ENCODE measurements at places on chromosomes 7 and 10.

GRCh38 chr7:26458466-26459145, 166.9 kb downstream of the SNX10 start:
- DNase-seq = no peak

DNA sequence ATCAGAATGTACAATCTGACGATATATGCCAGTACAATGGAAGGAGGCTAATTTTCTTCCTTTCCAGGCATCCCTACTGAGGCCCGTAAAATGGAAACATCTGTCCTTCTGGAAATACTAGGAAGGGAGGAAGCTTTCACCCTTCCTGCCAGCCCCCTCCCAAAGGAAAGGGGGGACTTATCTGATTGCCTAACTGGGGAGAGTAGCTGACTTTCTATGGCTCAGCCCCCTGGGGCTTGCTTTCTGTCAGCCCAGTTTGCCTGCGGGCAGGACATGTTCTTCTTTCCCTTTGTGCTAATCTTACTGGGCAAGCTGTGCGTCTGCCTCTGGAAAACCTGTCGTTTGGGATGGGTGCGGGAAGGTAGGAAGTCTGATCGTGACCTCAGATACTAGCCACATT, 508.9 kb downstream of the SUGCT start:
- DNase-seq = no peak

DNA sequence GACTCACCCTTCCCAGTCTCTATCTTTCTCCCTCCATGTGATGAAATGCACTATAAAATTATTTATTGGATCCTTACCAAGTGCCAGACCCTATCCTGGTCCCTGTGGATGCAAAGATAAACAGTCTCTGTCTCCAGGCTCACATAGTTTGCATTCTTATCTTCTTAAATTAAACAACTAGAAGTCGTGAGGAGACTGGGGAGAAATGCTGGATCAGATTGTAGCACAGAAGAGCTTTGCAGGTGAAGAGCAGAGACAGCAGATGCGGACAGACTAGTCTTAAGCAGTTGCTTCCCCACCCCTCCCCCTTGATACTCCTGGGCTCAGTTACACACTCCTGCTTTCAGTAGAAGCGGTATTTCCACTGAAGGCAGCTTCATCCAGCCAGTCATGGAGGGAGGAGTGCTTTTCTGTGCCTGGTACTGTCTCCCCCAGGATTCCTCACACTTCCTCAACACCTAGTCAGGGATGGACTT, 20.8 kb upstream of the CDK1 start:
- DNase-seq = no peak

DNA sequence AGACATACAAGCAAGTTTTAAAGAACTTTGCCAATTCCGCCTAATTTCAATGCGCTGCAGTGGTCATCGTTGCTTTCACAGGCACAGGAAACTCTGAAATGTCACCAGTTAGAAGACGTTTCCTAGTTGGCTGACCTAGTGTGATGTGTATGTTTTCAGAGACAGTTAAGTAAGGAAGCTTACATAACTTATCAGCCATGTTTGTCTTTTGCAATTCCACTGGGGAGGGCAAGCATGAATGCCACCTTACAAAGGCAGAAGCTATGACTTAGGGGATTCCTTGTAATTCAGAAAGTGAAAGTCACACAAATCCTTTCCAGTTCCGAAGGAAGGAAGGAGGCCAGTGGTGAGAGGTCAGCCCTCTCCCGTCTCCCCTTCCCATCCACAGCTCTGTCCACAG, 15.0 kb upstream of the NPS start:
- no peak for DNase-seq

GRCh38 chr10:89535171-89536012, at the start of gene SLC16A12:
SLC16A12 (minus strand) TSS chr10:89535594; CDS start chr10:89462578, 73,016 bp downstream.
- no peak for DNase-seq

DNA sequence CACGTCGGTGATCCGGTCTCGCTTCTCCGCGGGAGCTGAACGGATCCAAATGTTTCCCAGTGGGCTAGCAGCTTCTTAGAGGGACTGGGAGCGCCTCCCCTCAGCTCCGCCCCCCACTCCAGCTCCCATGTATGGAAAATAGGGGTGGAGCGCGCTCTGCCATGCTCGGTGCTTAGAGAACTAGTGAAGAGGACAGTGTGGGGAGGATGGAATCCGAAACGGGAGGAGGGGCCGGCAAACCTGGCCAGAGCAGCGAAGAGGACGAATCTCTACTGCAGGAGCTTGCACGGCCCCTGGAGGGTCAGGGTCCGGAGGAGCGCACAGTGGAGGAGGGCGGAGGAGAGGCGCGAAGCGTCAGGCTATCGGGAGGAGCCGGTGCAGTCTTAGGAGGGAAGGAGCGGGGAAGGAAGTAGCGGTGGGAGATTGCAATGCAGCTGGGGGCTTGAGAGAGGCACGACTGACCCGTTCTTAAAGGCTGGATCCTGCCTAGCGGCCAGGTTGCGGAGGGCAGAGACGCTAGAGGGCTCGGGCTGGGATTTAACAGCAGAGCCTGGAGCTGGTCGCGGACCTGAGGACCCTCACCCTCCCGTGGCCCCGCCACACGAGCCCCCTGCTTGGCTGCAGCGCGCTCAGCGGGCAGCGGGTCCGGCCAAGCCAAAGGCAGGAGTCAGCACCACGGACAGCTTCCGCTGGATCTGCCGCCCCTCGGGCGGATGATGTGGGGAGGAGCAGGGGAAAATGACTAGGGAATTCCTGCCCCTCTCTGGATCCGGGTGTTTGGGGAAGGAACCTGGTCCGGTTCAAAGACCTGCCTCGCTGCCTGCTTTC, at the start of gene PRLHR:
PRLHR (minus strand) TSS at position 51 of the 828 bp plus-strand sequence. CDS start 404 bp downstream, outside the sequence.
- DNase-seq = no peak

GRCh38 chr7:28362812-28363211, 49.5 kb upstream of the CREB5 start:
- no peak for DNase-seq

GRCh38 chr7:66282591-66282935, 77.4 kb downstream of the TPST1 start:
- no peak for DNase-seq

DNA sequence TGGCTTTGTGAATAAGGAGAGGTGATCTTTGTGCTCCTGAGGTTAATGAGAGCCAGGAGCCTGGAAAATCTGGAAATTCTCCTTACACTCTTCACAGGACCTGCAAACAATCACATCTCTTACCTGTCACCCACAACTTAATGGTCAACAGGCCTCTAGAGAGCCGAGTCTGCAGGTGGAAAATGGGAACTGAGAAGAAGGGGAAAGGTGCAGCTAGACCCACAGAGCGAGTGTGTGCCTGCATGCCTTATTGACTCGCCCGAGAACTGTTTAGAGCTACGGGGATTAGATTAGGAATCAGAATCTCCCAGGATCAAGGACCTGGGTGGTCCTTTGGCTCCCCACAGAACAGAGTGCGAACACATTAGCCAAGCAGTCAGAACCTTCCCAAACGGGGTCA, 329.6 kb downstream of the PTEN start:
- no peak for DNase-seq

DNA sequence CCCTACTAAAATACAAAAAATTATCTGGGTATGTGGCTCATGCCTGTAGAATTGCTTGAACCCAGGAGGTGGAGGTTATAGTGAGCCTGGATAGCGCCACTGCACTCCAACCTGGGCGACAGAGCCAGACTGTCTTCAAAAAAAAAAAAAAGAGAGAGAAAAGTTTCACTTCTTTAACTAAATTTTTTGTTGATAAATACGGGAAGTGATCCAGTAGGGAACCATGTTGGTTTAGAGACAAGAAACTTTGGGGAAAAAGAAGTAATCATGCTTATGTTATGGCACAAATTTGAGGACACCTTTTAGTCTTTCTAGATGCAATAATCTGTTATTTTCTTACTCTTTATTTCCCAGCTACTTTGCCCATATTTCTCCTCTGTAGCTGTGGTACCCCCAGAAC, 309.7 kb downstream of the TYW1 start:
- no peak for DNase-seq

DNA sequence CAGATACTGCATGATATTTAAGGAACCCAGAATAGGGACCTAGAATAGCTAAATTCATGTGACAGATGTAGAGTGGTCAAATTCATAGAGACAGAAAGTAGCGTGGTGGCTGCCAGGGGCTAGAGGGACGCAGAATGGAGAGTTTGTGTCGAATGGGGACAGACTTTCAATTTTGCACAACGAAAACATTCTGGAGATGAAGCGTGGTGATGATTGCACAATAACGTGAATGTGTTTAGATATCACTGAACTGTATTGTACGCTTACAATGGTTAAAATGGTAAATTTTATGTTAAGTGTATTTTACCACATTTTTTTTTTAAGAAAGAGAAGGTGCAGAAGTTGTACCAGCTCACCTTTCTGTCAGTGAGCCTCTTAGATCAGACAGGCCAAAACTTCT, 137.8 kb upstream of the TNS3 start:
- DNase-seq = no peak

DNA sequence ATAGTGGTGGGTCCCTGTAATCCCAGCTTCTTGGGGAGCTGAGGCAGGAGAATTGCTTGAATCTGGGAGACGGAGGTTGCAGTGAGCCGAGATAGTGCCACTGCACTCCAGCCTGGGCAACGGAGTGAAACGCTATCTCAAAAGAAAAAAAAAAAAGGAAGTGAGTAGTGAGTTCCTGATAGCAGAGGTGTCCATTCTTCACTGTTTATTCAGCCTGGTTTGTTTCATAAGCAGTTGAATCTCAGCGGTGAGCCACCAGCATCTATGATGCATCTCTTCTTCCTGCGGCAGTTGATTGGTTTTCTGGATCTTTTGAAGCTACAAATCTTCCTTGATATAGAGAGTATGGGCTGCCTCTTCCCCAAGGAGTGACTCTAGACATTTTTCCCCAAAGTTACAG, 316.1 kb upstream of the MTPN start:
- DNase-seq = no peak

All from activated CD4-positive, alpha-beta T cell treated with anti-CD3 and anti-CD28 coated beads, Interleukin-2, amount 50 U/mL, for 24 hours (primary cell).